ENCODE measurements at places on chromosomes 6 and 20.

- DNase-seq, result no peak
Measured at GRCh38 chr6:2035826-2036709, 209.3 kb downstream of the GMDS start.

DNA sequence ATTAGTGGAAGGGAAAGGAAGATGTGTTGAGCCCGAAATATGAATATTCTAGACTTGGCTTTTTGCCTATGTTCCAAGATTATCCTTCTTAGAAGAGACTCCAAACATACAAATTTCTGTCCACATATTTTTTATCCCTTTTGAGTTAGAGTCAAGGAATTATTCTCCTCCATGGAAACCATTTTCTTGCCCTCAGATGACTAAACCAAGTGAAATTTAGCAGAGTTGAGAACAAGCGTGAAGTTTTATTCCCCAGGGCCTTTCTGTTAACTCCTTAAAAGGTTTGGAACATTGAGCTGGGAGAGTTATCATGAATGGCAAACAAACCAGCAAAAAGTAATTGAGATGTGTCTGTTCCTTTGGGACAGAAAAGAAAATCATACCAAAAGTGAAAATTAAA, 286.1 kb upstream of the PLCB4 start:
- no peak for DNase-seq

GRCh38 chr6:33163540-33163939, 28.7 kb downstream of the COL11A2 start:
- no peak for DNase-seq

DNA sequence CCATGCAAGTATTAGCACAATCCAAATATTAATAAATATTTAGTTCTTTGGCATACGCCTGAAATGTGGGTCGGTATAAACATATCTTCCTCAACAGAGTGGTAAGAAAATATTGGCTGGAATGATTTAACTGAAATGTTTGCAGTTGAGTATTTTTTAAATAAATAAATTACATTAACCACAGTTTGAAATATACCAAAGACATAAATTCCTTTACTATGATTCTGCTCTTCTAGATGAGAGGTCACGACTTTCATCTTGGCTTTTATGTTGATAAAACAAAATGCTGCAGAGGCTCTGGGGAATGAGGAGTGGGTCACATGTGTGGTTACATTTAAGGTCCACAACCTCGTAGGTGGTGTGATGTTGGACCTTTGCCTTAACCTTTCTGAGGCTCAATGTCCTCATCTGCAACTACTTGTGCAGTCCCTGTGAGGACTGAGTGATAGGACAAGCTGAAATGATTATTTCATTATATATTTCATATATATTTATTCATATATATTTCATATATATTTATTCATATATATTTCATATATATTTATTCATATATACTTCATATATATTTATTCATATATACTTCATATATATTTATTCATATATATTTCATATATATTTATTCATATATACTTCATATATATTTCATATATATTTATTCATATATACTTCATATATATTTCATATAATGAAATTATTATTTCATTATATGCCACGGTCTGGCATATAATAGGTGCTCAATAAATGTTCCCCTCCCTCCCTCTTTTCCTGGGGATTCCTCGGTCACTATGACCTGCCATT, 107.4 kb downstream of the SAMD5 start:
- DNase-seq, result no peak

DNA sequence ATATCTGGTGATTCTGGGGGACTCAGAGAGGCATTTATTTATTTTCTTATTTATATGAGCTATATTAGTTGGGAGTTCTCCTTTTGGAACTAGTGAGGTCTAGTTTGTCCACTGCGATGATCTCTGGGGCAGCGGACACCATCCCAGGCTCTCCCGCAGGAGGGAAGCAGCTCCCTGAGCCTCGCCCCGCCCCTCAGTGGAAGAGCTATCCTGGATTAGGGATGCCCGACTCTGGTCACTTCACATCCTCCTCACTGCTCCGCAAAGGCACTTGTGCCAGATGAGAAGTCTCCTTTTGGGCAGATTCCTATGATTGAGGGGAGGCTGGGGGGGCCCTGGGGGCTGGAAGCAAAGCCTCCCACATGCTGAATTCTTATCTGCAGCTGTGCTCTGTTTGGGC, 3.6 kb upstream of the MAS1 start:
- no peak for DNase-seq

DNA sequence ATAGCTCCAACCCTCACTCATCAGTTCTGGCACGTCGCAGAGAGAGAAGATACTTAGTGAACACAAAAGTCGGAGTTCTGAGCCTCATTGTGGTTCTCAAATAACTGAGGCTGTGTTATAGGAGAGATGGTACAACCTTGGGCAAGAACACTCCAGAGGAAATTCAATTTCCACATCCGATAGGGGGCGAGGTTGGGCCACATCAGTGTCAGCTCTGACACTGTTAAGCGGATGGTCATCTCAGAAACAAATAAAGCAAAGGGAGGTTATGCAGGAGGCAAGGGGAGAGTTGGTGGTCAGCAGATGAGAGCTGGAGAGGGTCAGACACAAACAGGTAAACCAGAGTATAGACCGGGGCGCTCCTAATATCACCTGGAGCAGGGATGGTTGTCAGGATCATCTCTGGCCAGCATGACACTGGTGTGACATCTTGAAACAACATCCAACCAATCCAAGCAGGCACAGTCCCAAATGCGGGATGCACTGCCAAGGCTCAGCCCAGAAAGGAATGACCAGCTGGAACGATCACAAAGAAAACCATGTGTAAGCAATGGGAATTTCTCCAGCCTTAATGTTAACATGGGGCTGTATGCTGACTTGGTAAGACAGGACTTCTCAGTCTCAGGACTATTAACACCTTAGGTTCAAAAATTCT, 331.8 kb downstream of the HACE1 start:
- DNase-seq, result no peak

- no peak for DNase-seq
Measured at GRCh38 chr20:59163631-59164530, at the start of gene ZNF831. ZNF831 (plus strand) TSS chr20:59163821; CDS start chr20:59191020, 27,199 bp downstream.

DNA sequence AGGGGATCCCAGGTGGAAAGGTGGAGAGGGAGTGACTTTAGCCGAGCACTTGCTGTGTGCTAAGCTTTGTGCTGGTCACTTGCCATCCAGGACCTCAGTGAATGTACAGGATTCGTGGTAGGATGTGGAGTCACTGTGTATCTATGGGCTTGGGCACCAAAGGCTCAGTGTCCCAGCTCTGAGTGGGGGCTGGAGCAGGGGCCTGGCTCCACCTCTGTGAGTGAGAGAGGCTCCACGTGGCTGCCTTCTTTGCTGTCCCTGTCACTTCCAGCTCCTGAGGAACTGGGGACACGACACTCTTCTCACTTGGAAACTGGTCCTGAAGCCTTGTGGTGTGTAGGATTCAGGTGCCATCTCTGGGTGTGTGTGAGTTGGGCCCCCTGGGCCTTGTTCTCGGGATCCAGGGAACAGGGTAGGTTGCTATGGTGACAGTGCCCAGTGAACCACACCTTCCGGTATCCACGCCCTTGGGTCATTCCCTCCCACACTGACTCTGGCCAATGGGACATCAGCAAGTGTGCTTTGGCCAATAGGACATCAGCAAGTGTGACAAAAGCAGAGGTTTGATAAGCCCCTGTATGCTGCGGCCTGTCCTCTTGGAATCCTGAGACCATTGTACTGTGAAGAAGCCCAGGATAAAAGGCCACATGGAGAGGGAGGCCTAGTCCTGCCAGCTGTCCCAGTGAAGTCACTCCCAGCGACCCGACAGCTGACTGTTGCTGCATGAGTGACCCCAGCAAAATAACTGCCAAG, 87.7 kb downstream of the CDH22 start:
- DNase-seq, result no peak

GRCh38 chr6:55632953-55633352, 54.0 kb upstream of the HMGCLL1 start:
- no peak for DNase-seq

DNA sequence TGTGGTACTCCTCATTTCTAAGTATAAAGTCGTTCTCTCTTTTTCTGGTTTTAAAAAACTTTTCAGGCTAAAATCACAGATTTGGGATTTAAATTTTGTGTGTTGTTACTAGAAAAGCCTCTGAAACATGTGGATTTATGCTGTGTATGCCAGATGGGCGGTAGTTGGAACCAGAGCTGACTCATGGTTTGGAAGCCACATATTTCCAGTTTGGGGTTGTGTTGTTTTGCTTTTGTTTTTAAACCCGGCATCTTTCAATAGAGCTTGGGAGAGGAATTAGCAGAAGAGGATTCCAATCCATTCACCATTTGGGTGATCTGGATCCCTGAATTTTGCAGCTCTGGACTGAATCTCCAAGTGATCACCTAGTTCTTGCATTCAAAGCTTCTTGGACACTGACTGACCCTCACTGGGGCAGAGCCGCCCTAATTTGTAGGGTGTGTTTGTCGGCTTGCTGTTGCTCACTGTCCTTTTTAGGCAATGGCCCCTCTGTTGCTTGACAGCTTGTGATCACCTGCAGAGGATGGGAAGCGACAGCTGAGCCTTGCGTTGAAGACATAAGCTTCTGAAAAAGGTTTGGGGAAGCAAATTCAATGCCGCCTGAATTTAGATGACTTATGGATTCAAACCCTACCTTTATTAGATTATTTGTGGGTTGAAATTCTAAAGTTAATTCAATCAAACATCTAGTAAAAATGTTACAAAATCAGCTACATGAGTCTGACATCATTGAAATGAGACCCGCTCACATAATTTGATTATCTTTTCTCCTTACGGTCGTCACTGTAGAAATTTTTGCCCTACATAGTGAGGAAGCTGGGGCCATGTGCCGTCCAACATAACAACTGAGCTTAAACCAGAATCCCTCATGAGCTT, 79.9 kb upstream of the CD83 start:
- no peak for DNase-seq

GRCh38 chr6:149319422-149319821, 1.9 kb downstream of the TAB2 start:
- no peak for DNase-seq

DNA sequence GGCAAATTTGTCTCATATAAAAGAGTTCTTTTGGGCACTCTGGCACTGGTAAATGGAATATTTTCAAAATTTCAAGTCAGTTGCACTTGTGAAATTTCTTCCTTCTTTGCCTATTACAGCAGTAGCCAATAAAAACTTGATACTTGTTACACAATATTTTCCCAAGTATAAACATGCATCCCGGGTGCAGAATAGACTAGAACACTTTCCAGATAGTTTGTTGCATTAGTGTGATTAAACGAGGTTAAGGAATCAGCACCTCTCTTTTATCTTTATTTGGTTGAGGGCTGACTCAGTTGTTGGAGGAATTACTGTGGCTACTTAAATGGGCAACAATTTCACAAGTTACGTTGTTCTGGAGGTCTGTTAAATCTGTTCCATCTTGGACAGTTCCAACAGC, 467.5 kb downstream of the CDKAL1 start:
- DNase-seq, result no peak

DNA sequence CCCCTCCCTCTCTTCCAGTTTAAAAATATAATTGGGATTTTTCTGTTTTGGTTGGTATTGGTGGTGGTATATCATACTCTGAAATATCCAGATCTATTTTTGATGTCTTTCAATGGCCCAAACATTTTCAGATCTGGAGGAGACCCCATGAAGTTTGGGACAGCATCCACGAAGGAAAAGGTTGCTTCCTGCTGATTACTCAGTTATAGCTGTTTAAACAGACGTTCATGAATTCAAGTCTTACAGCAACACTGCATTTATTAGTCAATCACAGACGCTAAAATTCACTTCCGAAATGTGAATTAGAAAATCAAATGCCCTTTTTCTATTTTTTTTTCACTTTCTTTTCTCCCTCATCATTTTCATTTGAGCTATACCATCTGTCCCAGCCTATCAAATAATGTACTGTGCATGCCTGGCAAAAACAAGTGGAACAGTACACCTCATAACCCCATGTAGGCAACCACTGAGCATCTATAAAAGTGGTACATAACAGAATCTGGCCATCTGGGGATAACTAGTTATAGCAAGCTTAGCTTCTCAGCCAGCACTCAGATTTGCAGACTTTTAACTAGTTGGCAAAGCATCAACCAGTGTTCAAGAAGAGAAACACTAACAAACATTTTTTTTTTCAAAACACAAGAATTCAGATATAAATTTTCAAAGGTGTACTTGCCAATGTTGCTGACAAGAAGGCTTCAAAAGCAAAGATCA, 124.5 kb downstream of the HIVEP2 start:
- DNase-seq, result no peak

- no peak for DNase-seq
Measured at GRCh38 chr6:95856876-95857364, 158.9 kb upstream of the FUT9 start.

- DNase-seq, result no peak
Measured at GRCh38 chr6:113009682-113010081, 662.6 kb downstream of the RFPL4B start.

- DNase-seq, result no peak
Measured at GRCh38 chr6:64243618-64244017, 608.0 kb downstream of the PHF3 start.

- no peak for DNase-seq
Measured at GRCh38 chr6:148599967-148600426, 146.8 kb upstream of the UST start.

DNA sequence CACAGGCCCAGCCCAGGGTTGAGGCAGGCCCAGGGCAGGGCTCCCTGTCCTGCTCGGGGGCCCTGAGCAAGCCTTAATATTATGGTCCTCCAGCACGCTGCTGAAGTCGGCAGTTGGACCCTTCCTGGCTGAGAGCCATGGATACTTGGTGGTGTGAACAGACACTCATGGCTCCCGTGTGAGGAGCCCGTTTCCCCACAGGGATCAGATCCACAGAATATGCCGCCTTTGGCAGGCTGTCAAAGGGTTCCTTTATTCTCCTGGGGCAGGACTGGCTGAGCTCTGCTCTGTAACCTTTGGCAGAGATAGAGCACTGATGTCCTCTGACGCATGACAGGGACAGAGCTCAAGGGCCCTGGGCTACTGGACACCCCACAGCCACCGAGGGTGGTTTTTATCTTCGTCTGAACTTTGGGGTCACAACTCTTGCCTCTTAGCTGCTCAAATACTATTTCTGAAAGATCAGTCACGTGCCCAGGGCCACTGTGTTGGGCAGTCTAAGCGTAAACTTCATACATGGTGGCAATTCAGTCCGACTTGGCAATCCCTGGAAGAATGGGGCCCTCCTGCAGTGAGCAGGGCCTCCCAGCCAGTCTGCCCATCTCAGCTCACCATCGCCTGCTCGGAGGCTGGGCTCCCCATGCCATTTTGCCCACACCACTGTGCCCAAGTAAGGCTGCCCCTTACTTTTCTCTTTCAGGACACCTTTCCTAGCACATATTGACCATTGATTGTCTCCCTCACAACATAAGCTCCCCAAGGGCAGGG, 49.1 kb downstream of the TTI1 start:
- DNase-seq, result no peak

- no peak for DNase-seq
Measured at GRCh38 chr20:62494537-62494936, 18.7 kb upstream of the GATA5 start.
